ENCODE measurements at places on chromosomes 16 and 17.
A peak's percentile ranks its signal among the peaks of the same experiment; 100 is the strongest.

DNA sequence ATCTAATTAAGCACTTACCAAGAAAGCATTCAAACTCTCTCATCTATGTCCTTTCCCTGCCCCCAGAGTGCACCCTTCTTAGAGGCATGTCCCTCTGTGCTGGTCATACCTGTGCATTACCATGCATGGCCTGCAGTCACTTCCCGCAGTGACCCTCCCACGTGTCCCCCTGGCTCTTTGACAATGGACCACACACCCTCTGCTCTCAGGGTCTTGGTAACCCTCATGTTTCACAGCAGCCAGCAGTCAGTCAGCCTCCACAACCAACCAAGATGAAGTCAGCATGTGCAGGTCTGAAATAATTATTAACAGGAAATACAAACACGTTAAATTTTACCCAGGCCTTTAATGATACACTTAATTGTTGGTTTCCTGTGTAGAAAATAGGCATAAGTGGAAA lies 10.1 kb downstream of the KRT33A start:
- H3K4me1 ChIP-seq = no peaks in the 10 kb centered on the region
- DNase-seq = no peak
- no peak overlapping the region for H3K4me3 ChIP-seq
- no peaks in the 10 kb centered on the region for H3K27me3 ChIP-seq

DNA sequence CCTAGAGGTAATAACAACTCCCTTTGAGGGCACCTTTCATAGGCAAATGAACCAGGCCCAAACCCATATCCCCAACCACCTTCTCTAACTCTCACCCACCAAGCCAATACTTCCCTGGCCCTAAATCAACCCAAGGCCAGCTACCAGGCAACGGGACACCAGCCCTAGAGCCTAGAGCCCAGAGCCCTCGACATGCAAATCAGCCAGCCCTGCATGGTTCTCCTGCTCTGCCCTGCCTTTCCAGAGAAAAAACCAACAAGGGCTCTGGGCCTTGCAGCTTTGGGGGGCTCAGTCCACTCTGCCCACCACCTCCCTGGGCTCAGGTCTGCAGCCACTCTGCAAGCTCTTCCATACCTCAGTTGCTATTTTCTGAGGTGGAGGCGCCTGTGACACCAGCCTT lies 55.0 kb downstream of the PITPNM3 start:
- no peaks in the 10 kb centered on the region for H3K27me3 ChIP-seq
- no peak overlapping the region for H3K4me3 ChIP-seq
- DNase-seq = no peak
- peaks cover 15% of the 10 kb centered on the region for H3K4me1 ChIP-seq
- no peaks in the 10 kb centered on the region for H3K36me3 ChIP-seq
- H3K27ac ChIP-seq = no peak overlapping the region

GRCh38 chr16:50942143-50942542 lies 200.3 kb downstream of the CYLD start:
- no peak overlapping the region for H3K4me3 ChIP-seq
- H3K36me3 ChIP-seq = no peaks in the 10 kb centered on the region
- H3K4me1 ChIP-seq = no peaks in the 10 kb centered on the region
- no peak for DNase-seq
- no peaks in the 10 kb centered on the region for H3K27me3 ChIP-seq

DNA sequence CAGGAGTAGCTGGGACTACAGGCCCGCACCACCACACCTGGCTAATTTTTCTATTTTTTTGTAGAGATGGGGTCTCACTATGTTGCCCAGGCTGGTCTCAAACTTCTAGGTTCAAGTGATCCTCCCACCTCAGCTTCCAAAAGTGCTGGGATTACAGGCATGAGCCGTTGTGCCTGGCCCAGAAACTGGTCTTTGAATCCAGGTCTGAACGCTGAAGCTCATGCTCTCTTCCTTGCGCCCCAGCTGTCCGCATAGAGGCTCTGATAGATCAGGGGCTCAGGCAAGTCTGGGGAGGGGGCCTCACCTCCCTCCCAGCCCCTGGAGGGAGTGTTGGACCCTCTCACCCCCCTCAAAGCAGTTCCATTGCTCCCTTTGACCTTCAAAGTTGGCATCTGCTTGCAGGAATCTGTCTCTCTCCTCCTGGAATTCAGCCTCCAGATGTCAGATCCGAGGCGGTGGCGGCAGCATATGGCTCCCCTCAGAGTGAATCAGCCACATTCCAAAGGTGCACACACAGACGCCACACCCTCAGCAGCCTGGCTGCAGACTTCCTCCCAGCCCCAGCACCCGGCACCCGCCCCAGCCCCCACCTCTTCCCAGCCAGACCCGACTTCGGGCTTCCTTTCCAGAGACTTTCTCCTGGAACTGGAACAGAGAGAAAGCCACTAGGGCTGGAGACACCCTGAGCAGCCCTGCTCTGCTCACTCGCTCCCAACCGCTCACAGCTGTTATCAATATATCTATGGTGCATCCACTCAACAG lies 16.9 kb upstream of the GLIS2 start:
- DNase-seq = peak; percentile 71
- H3K4me3 ChIP-seq = peak overlapping the region; percentile 3
- no peak overlapping the region for H3K27ac ChIP-seq
- H3K4me1 ChIP-seq = peaks cover 13% of the 10 kb centered on the region
- no peaks in the 10 kb centered on the region for H3K36me3 ChIP-seq

DNA sequence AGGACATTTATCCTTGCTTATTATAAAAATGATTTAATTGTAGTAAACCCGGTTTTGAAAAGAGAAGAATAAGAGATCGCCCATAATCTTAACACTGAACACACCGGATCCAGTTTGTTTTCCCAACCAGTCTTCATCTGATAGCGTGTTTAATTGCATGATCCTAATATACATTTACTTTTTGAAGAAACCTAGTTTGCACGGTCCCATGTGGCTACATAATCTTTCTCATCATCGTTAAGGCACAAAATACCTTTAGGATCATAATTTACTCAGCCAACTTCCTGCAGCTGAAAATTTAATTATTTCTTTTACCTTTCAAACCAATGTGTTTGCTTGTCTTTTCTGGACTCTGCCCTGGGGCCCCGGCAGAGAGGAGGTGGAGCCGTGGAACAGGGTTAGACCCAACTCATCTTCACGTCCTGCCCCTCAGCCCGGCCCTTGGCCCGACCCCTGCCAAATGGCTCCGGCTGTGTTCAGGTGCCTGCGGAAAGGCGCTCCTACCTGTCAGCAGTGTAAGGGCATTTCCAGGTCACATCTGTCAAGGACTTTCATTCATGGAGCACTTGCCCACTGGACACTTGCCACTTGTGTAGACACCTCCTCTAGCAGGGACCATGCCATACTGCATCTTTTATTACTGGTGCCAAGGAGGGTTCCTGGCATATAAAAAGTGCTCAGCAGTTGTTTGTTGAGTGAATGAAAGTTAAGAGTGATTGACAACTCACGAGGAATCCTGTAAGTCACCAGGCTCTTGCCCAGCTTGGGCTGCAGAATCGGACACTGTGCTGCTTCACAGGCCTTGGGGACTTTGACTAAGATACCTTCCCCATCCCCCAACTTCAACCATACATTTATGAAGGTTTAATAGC lies 28.6 kb downstream of the SMARCE1 start:
- no peak overlapping the region for H3K4me3 ChIP-seq
- no peak overlapping the region for H3K27ac ChIP-seq
- H3K27me3 ChIP-seq = no peaks in the 10 kb centered on the region
- H3K36me3 ChIP-seq = no peaks in the 10 kb centered on the region
- DNase-seq = no peak
- H3K4me1 ChIP-seq = peaks cover 11% of the 10 kb centered on the region

GRCh38 chr16:10196999-10197398 lies 14.8 kb upstream of the GRIN2A start:
- DNase-seq = no peak
- H3K36me3 ChIP-seq = no peaks in the 10 kb centered on the region
- H3K4me3 ChIP-seq = no peak overlapping the region
- H3K4me1 ChIP-seq = no peaks in the 10 kb centered on the region

- no peak for DNase-seq
- H3K4me1 ChIP-seq = no peaks in the 10 kb centered on the region
- no peak overlapping the region for H3K27ac ChIP-seq
- H3K4me3 ChIP-seq = no peak overlapping the region
- no peaks in the 10 kb centered on the region for H3K27me3 ChIP-seq
These were observed 405.9 kb downstream of the SOX9 start for GRCh38 chr17:72526769-72527168.

GRCh38 chr16:58563235-58563634 lies 47.9 kb downstream of the SETD6 start:
- no peak for DNase-seq
- no peaks in the 10 kb centered on the region for H3K36me3 ChIP-seq
- no peaks in the 10 kb centered on the region for H3K4me1 ChIP-seq
- no peak overlapping the region for H3K27ac ChIP-seq
- H3K4me3 ChIP-seq = no peak overlapping the region
- H3K27me3 ChIP-seq = no peaks in the 10 kb centered on the region

GRCh38 chr17:17131839-17132238 lies 74.3 kb downstream of the PLD6 start:
- no peaks in the 10 kb centered on the region for H3K36me3 ChIP-seq
- DNase-seq = no peak
- H3K27me3 ChIP-seq = no peaks in the 10 kb centered on the region

DNA sequence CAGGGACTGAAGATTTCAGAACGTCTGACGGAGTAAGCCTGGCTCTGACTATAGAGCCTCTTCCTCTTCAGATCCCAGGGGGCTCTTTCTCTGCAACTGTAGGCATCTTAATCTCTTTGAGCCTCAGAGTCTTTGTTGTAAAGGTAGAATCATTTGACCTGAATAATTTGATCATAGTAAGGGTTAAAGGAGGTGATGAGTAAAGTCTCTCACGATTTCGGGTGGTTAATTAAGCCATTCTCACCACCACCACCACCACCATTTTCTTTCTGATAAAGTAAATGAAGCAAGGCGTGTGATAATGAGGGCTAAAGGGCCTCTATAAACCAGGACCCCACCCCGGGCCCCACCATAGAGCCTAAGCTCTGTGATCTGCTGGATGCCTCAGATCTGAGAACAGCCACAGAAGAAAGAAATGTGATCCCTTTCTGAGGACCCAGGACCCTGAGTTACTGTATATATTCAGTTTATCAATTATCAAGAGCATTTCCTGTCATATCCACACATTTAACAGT lies 33.0 kb upstream of the ADAMTS18 start:
- H3K27ac ChIP-seq = no peak overlapping the region
- H3K4me1 ChIP-seq = peaks cover 4% of the 10 kb centered on the region
- DNase-seq = no peak

DNA sequence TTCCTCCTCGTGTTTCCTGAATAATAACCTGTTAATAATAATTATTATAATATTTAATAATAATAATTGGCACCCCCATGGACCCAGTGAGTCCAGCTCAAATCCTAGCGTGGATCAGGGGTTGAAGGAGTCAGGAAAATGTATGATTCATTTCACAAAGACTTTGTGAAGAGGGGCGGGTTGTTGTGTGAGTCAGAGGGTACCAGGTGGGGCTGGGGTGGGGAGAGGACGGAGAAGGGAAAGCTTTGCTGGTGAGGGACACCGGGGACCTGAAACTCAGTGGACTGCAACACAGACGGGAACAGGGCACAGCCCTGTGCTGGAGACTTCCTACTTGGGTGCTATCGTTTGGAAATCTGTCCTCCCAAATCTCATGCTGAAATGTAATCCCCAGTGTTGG lies 3.1 kb upstream of the ADORA2B start:
- H3K27me3 ChIP-seq = no peaks in the 10 kb centered on the region
- H3K4me1 ChIP-seq = peaks cover 2% of the 10 kb centered on the region
- H3K36me3 ChIP-seq = no peaks in the 10 kb centered on the region
- no peak overlapping the region for H3K4me3 ChIP-seq
- H3K27ac ChIP-seq = no peak overlapping the region
- DNase-seq = no peak

DNA sequence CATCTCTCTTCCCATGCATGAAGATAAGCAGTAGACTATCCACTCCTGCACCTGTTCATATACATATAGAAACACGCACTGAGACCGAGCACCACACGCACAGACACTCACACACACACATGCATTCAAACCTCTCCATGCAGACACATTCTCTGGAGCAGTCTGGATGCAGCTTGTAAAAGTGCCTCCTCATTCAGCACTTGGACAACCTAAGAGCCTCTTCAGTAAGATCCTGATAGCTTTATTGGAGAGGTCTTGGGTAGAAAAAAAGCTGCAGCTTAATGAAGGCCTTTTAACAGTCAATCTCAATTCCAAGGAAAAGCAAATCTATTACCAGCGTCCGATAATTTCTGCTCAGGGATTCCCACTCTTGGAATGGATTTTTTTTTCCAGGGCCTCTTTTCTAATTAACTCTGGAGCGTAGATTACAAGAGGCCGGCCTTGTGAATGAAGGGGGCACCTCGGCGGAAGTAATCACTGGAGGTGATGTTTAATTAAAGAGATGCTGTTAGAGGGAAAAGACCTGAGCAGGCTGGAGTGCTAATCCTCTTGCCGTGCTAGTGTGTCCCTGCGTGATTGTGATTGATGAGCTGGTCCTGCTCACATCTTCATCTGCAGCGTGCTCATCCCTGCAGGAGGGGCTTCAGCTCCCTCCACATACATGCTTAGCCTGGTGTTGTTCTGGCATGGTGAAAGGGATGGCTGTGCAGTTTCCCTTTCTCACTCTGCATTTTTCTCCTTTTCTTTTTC lies 155.1 kb downstream of the RBFOX1 start:
- no peak overlapping the region for H3K4me3 ChIP-seq
- no peak for DNase-seq
- H3K27ac ChIP-seq = no peak overlapping the region
- no peaks in the 10 kb centered on the region for H3K4me1 ChIP-seq
- no peaks in the 10 kb centered on the region for H3K36me3 ChIP-seq
